ENCODE measurements at places on chromosomes 7 and 10. TPM values are rescaled to one million over a fixed set of nuclear protein-coding genes. Genes with fewer than 3 reads are reported as not detected.

BICC1 gene
- total RNA-seq, result 2.0 TPM

ELAPOR2 gene
- total RNA-seq, result 3.7 TPM

MRLN gene
- total RNA-seq, result not detected

MYH16 gene
- total RNA-seq, result 1.3 TPM

BTBD16 gene
- 0.53 TPM for total RNA-seq

NME8 gene
- total RNA-seq, result not detected

All from foreskin keratinocyte (primary cell).